MG63 (cell line): ENCODE measurements at places on chromosomes 7 and 10. TPM values are rescaled to one million over a fixed set of nuclear protein-coding genes. Genes with fewer than 3 reads are reported as not detected.
A peak's percentile ranks its signal among the peaks of the same experiment; 100 is the strongest.

Gene CHAT
- not detected in 2 replicates for total RNA-seq

GRCh38 chr10:35797187-35797586, 155.1 kb upstream of the FZD8 start:
- DNase-seq, result no peak

DNA sequence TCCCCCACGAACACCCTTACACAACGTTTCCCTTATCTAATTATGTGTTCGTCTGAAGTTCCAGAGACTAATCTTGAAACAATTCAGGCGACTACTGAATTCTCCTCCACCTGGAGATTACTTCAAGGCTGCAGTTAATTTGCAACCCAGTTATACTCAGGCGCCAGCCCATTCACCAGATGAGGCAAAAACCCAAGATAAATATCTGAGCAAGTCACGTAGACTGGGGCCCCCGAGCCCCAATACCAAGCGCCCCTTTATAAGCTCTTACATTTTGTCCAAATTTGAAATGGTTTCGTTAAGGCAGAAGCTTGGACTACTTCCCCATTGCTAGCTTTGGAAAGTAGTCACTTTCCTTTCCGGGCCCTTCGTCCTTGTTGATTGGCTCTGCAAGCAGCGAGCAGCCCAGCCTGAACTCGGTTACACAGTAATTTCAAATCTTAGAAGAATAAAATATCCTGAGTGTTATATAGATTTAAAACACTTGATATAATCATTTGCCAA, 1.2 kb downstream of the TPK1 start:
- no peak for DNase-seq

- peak; percentile 90 for DNase-seq
Measured at GRCh38 chr7:71486856-71487628, 355.1 kb downstream of the GALNT17 start.

Gene ATRNL1
- 0.79 and 1.7 TPM in 2 replicates for total RNA-seq

- no peak for DNase-seq
Measured at GRCh38 chr10:80373502-80373901, 16.9 kb downstream of the DYDC2 start.

DNA sequence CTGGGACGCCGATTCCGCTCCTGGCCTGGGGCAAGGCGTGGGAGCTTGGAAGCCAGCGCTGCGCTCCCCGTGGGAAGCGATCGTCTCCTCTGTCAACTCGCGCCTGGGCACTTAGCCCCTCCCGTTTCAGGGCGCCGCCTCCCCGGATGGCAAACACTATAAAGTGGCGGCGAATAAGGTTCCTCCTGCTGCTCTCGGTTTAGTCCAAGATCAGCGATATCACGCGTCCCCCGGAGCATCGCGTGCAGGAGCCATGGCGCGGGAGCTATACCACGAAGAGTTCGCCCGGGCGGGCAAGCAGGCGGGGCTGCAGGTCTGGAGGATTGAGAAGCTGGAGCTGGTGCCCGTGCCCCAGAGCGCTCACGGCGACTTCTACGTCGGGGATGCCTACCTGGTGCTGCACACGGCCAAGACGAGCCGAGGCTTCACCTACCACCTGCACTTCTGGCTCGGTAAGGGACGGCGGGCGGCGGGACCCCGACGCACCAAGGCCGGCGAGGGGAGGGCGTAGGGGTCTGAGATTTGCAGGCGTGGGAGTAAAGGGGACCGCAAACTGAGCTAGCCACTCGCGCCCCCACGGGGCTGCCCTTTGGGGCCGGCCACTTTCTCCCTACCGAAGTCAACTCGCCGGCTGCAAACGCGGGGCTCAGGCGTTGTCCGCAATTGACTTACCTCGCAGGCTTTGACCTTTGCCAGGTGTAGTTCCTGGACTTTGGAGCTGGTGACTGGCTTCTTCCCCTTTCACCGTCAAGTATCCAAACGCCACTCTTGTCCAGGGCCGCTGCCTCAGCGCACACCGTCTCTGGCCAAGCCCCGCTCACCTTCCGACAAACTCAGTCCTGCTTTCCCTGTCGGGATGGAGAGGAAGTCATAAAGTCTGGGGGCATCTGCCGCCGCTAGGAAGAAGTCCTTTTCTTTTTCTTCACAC, at the start of gene SCIN:
Gene SCIN (plus strand): TSS at position 187 of the 928 bp plus-strand sequence. CDS start 67 bp downstream, at position 254.
- DNase-seq, result peak; percentile 56

Gene CTTNBP2
- 0.12 and 0.16 TPM in 2 replicates for total RNA-seq

GRCh38 chr10:89853781-89854191, 152.4 kb downstream of the KIF20B start:
- DNase-seq, result no peak
